ENCODE measurements at places on chromosomes 3 and 15.

DNA sequence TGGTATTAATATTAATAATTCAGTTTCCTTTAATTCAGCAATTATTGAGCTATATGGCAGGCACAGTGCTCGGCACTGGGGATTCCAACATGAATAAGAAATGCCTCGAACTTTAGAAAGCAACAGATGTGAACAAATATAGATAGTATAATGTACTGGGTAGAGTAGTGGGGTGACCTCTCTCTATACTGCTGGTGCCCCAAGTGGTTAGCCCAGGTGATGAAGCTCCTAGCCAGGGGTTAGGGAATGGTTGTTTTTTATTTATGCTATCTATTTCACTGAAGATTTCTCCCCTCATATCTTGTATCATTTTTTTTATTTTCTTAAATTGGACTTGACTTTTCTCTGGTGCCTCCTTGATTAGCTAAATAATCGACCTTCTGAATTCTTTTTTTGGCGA lies 62.1 kb downstream of the BHLHE40 start:
- no peak for DNase-seq

DNA sequence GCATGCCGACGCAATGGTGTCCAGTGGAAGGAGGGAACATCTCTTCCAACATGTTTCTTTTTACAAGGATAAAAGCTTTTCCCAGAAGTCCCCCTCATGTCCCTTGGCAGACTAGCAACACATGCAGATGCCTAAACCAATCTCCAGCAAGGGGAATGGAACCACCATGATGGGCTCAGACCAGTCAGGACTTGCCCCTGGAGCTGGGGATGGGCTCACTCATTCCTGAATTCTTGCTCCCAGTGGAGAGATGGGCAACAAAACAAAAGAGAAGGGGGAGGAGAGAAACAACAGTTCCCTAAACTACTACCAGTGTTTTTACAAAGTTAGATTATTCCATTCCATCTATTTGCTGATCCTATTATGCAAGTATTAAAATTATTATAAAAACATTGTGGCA lies 76.8 kb upstream of the OXTR start:
- no peak for DNase-seq

DNA sequence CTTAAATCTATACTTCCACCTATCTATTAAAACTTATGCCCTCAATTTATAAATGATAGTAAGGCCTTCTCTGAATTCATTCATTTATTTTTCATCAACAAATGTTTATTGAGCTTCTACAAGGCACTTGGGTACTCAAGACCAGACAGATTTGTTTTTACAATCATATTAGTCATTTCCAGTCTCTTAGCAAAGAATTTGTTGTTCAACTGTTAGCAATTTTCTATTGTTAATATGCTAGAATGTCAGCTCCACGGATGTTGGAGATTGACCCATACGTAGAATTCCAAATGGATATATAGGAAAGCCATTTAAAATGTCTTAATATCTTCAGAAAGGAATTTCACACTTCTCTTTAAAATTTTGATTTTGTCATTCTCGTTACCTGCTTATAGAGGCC lies 36.7 kb downstream of the ZBTB38 start:
- no peak for DNase-seq

DNA sequence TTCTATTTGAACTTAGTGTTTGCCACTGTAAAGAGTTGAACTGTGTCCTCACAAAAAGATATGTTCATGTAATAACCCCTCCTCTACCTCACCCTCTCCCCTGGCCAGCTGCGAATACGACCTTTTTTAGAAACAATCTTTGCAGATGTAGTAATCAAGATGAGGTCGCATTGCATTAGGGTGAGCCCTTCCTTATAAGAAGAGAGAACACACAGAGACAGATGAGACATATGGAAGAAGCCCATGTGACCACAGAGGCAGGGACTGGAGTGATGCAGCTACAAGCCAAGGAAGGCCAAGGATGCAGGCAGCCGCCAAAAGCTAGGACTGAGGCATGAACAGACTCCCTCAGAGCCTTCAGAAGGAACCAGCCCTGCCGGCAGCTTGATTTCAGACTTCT lies 27.6 kb downstream of the GPR176 start:
- DNase-seq = no peak

DNA sequence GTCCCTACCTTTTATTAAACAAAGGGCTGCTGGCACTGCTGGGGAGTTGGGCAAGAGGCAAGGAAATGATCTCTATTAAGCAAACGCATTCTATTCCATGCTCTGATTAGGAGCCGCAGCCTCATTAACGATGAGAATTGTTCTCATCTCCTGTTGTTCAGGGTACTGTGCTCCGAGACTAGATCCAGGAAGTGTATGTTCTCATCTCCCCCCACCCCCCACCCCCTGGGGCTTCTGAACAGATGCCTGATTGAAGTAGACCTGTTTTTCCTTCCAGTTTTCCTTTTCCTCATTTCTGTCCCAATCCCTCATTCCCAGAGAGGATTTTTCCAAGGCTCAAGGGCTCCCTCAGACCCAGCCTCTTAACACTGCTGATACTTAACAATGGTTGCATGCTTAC lies 81.6 kb upstream of the FEZF2 start:
- no peak for DNase-seq

- DNase-seq = no peak
Observed at GRCh38 chr3:162525771-162526170, 1029.2 kb downstream of the OTOL1 start.

- no peak for DNase-seq
Observed at GRCh38 chr3:164094546-164094945, 983.8 kb downstream of the SI start.

DNA sequence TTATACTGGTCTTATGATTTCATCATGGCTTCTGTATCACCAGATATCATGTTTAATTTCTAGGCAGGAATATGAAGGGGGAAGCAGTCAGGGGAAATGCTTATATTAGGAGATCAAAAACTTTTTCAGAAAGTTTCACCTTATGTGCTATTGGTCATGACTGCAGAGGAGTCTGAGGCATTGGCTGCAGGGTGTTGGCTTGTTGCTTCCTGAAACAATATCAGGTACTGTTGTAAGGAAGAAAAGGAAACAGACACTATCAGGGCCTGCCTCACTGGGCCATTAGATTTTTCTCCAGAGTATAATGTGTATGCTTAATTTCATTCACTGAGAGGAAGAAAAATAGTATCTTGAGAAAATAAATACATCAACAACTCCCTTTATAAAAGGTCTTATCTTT lies 34.7 kb downstream of the LEKR1 start:
- DNase-seq = no peak

- no peak for DNase-seq
Observed at GRCh38 chr3:171916888-171917287, 73.7 kb downstream of the TMEM212 start.

- DNase-seq = no peak
Observed at GRCh38 chr15:57957113-57957512, 108.4 kb downstream of the ALDH1A2 start.

GRCh38 chr3:176785171-176785570 lies 412.1 kb downstream of the TBL1XR1 start:
- DNase-seq = no peak

GRCh38 chr3:47318916-47319315 lies 36.2 kb downstream of the KLHL18 start:
- no peak for DNase-seq

- no peak for DNase-seq
Observed at GRCh38 chr3:123067689-123068600, 1.1 kb downstream of the PDIA5 start.

DNA sequence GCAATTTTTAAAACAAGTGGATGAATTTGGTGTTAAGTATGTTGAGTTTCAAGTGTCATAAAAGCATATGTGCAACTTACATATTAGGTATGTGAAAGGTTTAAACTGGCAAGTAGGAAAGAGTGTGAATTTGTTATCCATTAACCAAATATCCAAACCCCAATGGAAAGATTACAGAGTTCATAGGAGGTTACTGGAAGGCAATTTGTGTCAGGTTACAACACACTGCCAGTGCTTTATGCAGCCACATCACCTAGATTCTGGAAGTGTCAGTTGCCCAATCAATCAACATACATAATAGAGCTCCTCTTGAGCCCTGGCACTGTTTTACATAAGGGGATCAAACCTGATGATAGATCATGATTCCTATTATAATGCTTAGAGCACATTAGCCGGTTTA lies 261.0 kb downstream of the ROBO1 start:
- DNase-seq = no peak

DNA sequence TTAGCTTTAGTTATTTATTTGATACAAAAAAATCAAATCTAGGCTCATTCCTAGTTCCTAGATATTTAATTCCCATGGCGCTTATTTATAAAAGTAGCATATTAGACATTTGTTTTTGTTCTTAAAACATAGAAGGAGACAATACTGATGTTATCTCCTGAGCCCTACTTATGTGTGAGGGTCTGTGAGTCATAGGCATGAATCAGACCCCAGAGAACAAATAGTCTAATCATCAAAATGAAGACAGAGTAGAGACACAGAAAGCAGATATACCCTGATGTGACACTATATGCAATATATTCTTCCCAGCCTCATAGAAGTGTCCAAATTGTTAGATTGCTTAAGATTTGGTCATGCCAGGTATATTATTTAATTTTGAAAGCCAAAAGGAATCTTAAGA lies 44.9 kb downstream of the PEX5L start:
- no peak for DNase-seq

DNA sequence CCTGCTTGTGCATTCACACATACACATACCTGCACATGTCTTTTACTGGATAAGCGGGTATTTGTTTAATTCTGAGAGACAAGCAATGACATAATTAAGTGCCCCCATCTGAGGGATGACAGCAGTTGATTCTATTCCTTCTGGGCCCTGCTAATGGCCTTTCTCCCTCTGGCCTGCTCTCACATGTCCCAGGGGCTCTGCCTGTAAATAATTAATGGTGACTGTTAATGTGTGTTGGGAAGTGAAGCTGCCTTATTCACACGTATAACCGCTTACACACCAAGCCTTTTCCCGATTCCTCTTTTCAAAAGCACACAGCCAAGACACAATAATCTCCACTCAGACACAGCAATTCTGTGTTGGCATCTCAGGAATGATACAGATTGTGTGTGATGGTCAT lies 47.8 kb downstream of the LRRK1 start:
- DNase-seq = no peak

GRCh38 chr15:86162641-86163040 lies 83.0 kb downstream of the AGBL1 start:
- no peak for DNase-seq

- DNase-seq = no peak
Observed at GRCh38 chr3:194828116-194828515, 142.4 kb downstream of the FAM43A start.

DNA sequence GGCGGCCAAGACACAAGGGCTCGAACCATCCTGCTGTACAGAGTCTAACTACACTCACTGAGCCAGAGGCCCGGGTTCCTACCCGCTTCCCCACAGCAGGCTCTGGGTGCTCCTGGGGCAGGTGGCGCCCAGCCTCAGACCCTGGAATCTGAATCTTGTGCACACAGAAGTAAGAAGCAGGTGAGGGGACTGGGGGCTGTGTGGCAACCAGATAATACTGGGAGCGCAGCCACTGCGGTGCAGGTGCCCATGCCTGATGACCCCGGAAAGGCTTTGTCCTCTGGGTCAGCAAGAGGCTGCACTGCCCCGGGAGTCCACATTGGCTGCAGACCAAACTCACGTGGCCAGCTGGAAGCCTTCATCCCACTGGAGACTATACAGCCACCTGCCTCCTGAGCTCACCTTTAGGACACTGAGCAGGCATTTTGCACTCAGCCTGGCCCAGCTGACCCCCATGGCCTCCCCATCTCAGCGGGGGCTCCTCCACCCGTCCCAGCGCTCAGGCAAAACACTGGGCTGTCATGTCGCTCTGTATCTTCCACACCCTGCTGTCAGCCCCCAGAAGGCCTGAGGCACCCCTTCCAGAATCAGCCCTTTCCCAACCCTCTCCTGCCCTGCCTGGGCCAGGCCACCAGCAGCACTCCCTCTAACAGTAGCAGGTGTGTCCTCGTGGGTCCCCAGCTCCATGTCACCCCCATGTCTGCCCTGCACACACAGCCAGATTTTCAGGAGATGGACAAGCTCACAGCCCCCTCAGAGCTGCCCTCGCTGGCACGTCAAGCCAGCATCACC lies 101.0 kb upstream of the IQSEC1 start:
- no peak for DNase-seq

- DNase-seq = no peak
Observed at GRCh38 chr3:48064292-48064829, 48.1 kb upstream of the MAP4 start.

- no peak for DNase-seq
Observed at GRCh38 chr3:125151916-125152315, 60.6 kb downstream of the SLC12A8 start.

DNA sequence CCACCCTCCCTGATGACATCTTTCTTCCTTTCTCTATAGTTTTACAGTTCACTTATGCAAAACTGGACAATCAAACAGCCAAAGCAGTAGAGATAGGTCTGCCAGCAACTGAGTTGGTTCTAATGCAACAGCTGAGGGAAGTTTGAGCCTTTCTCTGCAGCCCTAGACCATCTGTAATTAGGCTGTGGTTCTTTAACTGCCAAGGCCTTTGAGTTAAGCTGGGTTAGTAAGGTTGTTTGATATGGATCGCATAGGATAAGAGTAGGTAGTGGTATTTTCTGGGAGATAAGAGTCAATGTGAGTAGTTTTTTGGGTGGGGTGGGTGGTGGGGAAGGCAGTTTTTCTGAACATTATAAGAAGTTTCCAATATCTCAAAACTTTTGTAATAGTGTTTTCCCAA lies 3.0 kb downstream of the RPL39L start:
- no peak for DNase-seq

- no peak for DNase-seq
Observed at GRCh38 chr3:85554153-85554552, 595.4 kb downstream of the CADM2 start.

DNA sequence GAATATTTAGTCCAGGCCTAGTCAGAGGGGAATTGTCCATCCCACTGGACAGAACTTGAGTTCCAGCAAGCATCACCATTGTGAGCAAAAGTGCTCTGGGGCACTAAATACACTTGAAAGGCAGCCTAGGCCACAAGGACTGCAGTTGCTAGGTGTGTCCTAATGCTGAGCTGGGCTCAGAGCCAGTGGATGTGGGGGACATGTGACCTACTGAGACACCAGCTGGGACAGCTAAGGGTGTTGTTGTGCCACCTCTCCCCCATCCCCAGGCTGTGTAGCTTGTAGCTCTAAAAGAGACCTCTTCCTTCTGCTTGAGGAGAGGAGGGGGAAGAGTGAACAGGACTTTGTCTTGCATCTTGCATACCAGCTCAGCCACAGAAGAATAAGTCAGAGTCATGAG lies 120.9 kb downstream of the DTWD1 start:
- no peak for DNase-seq

- DNase-seq = no peak
Observed at GRCh38 chr3:24688446-24689148, 193.9 kb upstream of the THRB start.

- no peak for DNase-seq
Observed at GRCh38 chr15:40990789-40991188, 37.5 kb downstream of the CHAC1 start.

- no peak for DNase-seq
Observed at GRCh38 chr15:91445695-91446228, 345.7 kb downstream of the SV2B start.

GRCh38 chr3:45042162-45042561 lies 16.1 kb downstream of the CLEC3B start:
- DNase-seq = no peak

GRCh38 chr3:172692751-172693338 lies 18.0 kb downstream of the NCEH1 start:
- no peak for DNase-seq
